ENCODE measurements at places on chromosomes 7 and 10.
A peak's percentile ranks its signal among the peaks of the same experiment; 100 is the strongest.

DNA sequence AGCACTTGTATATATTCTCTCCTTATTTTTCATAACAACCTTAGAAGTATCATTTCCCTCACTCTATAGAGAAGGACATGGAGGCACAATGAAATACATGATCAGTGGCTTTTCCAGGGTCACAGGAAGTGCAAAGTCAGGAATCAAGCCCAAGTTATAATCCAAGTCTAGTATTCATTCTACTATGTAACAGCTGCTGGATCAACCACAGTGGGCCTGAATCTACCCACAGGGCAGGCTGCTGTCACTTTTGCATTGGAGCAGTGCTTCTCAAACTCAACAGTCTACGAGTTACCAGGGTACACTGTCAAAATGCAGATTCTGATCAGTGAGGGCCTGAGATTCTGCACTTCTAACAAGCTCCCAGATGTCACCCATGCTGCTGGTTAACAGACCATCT is 18.3 kb downstream of the ZDHHC16 start:
- no peak for DNase-seq

DNA sequence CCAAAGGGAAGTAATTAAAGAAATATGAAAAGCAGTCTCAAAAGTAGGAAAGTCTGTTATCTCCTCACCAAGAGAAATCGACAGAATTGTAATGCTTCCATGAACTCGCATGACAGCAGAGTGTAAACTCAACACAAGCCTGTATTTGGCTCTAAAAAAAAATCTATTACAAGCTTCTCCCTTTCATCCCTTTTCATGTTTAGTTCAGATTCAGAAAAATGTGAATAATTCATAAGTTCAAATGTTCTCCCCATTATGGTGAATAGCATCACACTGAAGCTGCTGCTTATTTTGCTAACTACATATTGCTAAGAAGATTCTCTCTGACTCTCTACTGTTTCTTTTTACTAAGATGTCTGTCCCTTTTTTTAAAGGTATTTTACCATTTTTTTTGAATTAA is 910.3 kb upstream of the MBL2 start:
- DNase-seq, result no peak

DNA sequence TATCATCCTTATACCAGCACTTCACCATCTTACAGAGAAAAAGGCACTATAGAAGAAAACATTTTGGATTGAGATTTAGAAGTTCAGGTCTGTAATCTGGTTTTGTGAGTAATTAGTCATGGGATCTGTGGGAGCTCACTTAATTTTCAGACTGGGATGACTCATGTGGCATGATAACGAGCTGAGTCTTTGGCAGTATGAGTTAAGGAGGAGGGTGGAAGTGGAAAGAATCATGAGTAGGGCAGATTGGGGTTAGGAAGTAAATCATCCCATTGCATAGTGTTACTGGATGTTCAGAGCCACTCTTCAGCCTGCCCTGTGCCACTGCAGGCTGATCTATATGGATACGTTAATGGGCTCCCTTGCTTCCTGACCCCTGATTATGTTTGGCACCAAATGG is 64.9 kb downstream of the ZNF92 start:
- DNase-seq, result peak; percentile 82

- no peak for DNase-seq
Measured at GRCh38 chr7:512541-513311, 6.9 kb downstream of the PDGFA start.

- DNase-seq, result no peak
Measured at GRCh38 chr7:1422512-1423263, 36.6 kb downstream of the MICALL2 start.

DNA sequence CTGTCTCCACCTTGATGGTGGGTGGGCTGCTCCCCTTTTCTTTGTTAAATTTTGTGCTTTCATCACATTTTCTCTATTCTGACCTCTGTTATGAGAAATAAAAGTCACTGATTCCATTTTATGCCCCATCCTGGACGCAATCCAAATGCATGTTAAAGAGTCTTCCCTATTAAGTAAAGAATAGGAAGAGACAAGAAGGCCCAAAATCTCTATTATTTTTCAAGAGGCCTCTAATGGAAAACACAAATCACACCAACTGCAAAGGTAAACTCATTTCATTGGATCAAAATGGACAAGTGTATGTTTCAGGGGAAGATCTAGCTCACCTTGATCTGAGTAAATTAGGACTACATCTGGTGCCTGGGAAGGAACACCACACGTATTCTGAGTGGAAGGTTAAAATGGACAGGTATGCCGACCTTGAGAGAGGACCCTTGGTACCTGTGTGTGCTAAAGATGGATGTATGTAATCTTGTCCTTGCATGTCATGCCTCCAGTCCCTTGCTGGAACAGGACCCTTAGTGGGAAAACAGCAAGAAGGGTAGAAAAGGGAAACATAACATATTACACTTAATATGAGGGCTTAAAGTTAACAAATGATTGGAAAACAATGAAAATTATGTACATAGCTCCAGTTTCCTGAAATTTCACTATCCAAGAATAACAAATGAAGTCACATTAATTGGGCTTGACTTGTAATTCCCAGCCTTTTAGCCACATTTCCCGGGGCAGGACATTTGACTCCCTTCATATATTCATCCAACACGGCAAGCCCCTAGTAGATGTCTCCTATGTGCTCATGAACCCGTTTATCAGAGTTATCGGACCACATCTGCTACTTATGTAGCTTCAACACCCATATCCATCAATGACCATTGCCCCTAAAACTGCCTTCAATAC is 7.6 kb downstream of the IFIT2 start:
- DNase-seq, result no peak

DNA sequence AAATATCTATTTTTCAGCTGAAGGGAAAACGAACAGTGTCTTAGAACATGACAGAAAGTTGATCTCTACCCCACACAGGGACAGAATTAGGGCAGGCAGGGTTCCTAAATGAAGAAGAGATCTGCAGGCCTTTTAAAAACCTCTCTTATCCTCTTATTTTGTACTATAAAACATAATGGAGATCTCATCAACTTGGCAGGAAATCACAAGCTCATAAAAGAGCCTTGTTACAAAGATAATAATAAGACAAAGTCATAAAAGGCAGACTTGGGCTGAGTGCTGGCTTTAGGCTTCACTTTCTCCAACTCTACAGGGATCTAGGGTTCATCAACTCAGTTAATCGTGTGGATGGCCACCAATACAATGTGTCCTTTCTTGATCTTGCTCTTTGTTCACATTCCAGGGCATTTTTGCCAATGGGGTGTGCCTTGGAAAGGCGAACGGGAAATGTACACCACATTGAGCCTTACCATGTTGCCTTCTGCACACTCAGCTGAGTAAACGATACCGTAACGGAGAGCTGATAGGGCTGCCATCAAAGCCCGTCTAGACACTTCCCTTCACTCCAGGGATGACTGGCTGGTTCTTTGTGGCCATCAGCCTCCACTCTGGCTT is 7.1 kb upstream of the TEX36 start:
- no peak for DNase-seq

- no peak for DNase-seq
Measured at GRCh38 chr7:85119934-85120333, 66.9 kb downstream of the SEMA3D start.

DNA sequence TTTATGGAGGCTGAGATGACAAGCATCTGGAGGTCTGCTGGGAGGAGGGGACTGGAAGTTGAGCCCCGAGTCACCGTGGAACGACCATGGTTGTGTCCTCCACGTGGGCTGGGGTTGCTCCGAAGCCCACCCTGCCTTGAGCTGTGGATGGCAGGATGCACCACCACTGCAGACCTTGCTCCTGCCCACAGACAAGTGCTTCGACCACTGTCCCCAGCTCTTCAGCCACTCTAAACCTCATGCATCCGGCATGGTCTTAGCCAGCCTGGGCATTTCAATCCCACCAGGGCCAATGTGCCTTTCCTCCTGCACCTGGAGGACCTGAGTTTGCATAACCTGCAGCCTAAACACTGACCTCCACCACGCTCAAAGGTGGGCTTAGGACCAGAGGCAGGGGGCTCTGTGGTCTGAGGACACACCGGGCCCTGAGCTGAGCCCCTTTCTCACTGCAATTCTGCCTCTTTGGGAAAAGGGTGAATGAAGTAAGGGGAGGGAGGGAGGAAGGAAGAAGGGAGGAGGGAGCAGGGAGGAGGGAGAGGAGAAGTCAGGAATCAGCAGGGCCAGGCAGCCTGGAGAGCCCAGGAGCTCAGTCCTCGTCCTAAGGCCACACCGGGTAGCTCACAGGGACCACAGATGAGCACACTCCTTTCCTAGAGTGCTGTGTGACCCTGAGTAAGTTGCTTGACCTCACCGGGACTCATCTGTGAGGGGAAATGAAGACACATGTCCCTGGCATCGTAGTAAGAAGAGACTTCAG is 44.8 kb upstream of the DNAAF5 start:
- no peak for DNase-seq

GRCh38 chr7:139345042-139345441 is 3.9 kb downstream of the FMC1 start:
- no peak for DNase-seq

DNA sequence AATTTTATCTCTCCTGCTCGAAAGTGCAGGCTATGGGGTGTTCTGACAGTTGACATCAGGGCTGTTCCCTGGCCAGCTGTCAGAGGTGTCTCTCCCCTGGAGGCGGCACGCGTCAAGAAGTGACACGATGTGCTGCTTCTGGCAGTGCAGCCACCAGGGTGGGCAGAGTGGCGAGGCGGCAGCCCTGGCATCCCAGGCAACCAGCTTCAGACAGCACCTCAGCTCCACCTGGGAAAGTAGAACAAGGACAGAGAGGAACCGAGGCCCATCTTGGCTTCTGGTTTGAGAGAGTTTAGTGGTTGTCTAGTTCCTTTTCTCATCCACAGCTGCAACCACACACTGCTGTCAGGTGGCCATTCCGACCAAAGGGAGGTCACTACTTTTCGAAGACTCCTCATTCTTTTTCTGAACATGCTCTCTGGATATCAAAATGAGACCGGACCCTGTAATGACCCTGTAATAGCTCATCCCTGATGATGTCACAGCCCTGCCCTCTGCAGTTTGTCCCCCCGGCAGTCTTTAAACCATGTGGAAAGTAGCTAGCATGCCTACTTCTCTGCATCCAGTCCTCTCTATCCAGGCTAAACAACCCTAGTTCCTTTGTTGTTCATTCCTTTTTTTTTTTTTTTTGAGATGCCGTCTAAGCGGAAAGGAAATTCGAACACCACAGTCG is 381.0 kb upstream of the NRP1 start:
- DNase-seq, result no peak

DNA sequence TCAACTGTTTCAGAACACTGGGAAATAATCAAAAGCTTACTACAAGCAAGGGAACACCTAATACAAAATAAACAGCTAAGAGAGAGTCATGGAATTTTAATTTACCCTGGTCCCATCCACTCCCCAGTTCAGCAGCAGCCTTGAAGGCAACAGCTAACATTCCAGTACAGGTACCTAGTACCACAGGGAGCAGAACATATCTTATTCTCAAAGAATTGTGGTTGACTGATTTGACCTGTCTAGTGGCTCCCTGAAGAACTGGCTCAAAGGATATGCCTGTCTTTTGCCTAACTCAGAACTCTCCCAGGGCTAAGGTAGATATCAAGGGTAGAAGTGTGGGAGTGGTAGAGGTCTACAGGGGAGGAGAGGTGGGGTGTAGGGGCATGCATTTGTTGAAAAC is 32.3 kb downstream of the SMURF1 start:
- DNase-seq, result no peak

GRCh38 chr7:4682621-4683042 is 537 bp downstream of the FOXK1 start:
- DNase-seq, result no peak

DNA sequence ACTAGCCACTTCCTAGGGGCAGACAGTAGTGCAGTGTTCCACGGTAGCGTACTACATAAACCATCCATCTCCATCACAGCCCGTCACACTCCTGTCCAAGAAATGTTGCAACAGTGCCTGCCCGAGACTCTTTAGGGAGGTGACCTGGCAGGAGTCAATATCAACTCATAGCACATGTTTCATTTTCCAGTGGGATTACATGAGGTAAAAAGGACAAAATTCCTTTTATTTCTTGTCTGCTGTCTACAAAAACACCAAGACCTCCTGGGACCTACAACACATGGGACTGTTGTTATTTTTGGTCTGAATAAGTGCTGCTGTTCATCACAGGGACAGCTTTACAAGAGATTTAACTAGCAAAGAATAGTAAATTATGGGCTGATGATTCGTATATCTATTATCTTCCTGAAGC is 99.9 kb downstream of the MPP7 start:
- DNase-seq, result no peak

DNA sequence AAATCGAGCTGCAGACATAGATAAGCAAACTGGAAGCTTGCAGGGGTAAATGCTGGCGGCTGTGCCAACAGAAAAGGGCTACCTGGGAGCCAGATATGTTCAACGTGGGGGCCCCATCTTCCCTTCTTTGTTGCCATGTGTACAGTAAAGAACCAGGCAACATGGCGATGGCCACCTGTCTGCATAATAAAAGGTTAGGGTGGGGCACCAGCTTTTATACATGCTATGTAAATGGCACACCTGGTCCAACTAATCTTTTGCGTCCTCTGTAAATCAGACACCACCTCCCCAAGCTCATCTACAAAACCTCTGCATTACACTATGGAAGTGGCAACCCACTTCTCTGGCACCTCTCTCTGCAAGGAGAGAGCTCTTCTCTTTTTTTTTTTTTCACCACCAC is 13.9 kb downstream of the BUD31 start:
- no peak for DNase-seq

- no peak for DNase-seq
Measured at GRCh38 chr7:70190281-70190680, 592.0 kb downstream of the AUTS2 start.

- DNase-seq, result no peak
Measured at GRCh38 chr7:128878226-128879105, 15.8 kb downstream of the ATP6V1F start.

- DNase-seq, result no peak
Measured at GRCh38 chr10:15370856-15371701, at the start of gene FAM171A1. Gene FAM171A1, minus strand, starts transcription at chr10:15371289. Its CDS starts 237 bp downstream, at chr10:15371052.

DNA sequence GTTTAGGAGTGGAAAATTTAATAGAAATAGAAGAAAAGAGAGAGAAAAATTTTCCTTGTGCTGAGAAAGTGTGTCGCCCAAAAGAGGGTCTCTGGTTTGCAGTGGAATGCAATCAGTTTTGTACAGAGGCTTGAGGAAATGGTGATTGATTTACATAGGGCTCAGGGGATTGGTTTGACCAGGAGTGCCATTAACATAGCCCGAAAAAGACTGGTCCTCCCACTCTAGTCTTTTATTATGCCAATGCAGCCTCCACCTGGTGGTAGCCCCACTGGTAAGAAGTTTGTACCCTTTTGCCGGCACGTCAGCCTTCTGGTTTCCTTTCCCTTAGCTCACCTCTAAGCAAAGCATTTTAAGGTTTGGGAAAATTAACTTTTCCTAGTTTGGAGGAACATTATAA is 885.3 kb downstream of the XPNPEP1 start:
- no peak for DNase-seq

All from epithelial cell of proximal tubule (primary cell).